ENCODE measurements at places on chromosomes 2 and 18.
A peak's percentile ranks its signal among the peaks of the same experiment; 100 is the strongest.

- DNase-seq, result no peak
These were observed 16.6 kb downstream of the LRP2 start for GRCh38 chr2:169345486-169346437.

DNA sequence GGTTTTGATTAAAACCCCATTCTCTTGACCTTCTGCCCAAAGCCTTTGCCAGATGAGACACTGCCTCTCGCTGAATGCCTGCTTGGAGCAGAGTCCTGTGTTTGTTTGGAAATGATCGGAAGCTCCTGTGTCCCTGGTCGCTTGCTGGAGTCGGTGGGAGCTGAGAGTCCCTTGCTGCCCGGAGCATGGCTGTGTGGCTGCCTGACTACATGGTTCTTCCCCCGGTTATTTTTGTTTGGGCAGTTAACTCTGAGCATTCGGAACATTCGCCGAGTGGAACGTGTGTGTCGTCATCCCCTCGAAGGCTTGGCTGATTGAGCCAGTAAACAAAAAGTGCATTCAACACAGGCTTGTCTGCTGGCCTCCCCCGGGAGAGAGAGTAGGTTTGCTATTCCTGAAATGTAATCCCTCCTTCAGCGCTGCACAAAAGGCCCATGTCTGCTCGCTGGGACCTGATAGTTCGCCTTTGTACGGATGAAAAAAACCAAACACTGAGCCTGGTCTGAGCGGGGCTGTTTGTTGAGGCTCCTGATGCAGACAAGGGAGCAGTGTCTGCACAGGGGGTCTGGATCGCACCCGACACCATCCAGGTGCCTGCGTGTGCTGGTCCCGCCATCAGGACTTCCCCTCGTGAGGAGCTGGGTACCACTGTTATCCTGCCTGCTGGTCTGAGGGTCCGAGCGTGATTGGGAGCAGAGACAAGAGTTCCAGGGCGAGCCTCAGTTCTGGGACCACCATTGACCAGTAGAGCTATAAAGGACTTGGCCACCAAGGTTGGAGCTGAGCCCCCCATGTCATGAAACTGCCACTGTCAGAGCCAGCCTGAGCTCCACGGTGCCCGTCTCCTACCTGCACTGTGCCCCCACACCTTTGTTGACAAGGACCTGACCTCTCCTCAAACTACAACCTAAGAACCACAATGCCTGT lies 83.8 kb downstream of the AGAP1 start:
- DNase-seq, result no peak

- DNase-seq, result no peak
These were observed 601.2 kb upstream of the ZNF804A start for GRCh38 chr2:183996825-183997793.

DNA sequence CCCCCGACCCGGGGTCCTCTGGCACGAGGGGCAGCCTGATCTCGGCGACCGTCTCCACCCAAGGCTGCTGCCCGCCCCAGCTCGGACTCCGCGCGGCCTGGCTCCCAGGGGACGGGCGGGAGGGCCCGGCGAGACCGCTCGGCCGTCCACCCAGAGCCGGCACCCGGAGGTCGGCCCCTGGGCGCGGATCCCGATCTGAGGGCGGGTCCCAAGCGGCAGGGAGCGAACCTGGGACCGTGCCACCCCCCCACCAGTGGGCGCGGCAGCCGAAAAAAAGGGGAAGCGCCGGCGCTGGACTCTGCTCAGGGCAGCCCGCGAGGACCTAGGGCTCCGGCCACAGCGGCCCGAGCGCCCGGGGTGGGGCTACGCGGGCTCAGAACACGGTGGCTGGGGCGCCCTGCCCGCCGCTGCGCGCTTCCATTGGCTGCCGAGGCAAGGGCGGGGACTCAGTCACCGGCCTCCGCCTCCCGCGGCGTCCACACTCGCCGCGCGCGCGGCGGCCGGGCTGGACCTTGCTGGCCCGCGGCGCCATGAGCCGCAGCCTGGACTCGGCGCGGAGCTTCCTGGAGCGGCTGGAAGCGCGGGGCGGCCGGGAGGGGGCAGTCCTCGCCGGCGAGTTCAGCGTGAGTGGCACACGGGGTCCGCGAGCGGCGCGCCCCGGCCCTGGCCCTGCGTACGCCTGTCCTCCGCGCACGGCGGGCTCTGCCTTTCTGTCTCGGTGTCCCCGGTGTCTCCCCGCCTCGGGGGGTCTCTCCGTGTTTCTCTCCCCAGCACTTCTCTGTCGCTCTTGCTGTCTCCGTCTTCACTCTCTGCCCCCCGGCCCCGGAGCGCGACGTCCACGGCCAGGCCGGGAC lies at the start of gene PTPN18:
Gene PTPN18 (plus strand): TSS at position 479 of the 854 bp plus-strand sequence. CDS start 52 bp downstream, at position 531.
- DNase-seq, result no peak

GRCh38 chr2:97907369-97908100 lies 88.2 kb downstream of the TMEM131 start:
- no peak for DNase-seq

GRCh38 chr18:30481871-30482270 lies 560.7 kb downstream of the DSC3 start:
- no peak for DNase-seq

GRCh38 chr2:17245906-17246305 lies 272.3 kb downstream of the RAD51AP2 start:
- DNase-seq, result no peak

- DNase-seq, result no peak
These were observed 14.9 kb downstream of the EMX1 start for GRCh38 chr2:72932045-72932740.

GRCh38 chr18:13051950-13052349 lies 60.8 kb downstream of the CEP192 start:
- DNase-seq, result peak; percentile 76

DNA sequence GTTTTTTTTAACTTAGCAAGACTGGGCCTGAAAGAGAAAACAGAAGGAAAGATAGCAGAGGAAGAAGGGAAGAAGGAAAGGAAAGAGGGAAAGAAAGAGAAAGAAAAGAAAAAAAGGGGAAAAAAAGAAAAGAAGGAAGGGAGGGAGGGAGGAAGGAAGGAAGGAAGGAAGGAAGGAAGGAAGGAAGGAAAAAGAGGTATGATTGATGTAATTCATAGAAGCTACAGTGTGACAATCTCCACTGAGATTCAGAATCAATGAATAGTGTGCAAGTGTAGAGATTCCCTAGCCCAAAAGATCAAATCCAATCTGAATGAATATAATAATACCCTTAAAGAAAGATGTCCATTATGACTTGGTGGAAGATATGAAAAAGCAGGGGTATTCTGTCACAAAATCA lies 126.9 kb upstream of the DNAJC10 start:
- no peak for DNase-seq

GRCh38 chr2:174259981-174260380 lies 11.6 kb upstream of the OLA1 start:
- DNase-seq, result no peak

DNA sequence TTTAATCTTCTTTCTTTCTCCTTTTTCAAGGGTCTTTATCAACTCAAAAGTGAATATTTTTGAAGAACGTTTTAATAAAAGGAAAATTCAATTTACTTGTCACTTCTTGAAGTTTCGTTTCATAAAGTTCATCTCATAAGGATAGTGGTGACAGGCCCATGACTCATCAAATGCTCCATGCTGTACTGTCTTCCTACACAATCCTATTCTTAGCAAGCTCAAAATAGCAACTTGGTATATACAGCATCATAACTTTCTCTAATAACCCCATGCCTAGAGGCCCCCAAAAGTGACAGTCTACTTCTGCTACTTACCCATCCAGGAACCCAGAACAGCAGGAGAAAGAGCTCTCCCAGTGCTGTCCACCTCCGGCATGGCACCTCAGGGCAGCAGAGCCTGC lies 7.7 kb downstream of the FBXO15 start:
- DNase-seq, result no peak

- no peak for DNase-seq
These were observed 111.1 kb downstream of the PXDN start for GRCh38 chr2:1633092-1633671.

DNA sequence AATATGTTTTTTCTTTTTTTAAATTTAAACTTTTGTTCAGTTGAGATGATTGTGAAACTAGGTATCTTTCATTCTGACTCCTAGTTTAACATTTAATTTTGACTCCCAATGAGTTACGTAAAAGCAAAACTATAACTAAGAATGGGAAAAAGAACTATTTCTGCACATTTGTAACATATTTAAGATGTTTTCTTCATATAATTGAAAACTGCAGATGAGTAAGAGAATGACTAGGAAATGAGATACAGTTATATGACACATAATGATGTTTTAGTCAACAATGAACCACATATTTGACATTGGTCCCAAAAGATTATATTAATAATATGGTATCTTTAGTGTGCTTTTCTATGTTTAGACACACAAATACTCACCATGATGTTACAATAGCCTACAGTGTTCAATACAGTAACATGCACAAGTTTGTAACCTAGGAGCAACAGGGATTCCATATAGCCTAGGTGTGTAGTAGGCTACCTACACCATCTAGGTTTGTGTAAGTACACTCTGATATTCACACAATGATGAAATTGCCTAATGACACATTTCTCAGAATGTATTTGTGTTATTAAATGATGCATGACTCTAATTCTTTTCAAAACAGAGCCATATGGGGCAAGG lies 12.6 kb downstream of the ERMN start:
- DNase-seq, result no peak

DNA sequence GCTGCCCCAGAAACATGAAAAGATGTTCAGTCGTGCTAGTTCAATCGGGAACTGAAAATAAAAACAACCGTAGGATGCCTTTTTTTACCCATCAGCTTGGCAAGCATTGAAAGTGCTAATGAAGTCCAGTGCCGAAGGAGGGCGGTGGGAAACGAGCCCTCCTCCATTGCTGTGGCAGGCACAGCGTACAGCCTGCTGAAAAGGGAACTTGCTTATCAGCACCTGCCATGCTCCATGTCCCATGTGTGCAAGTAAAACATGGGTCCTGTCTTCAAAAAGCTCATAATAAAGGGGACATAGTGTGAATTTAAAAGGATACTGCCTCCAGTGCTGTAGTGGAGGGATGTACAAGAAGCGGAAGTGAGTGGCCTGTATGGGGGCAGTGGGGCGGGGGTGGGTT lies 82.4 kb downstream of the ARMC9 start:
- DNase-seq, result no peak

- DNase-seq, result no peak
These were observed 114.5 kb upstream of the FN1 start for GRCh38 chr2:215550331-215550730.

DNA sequence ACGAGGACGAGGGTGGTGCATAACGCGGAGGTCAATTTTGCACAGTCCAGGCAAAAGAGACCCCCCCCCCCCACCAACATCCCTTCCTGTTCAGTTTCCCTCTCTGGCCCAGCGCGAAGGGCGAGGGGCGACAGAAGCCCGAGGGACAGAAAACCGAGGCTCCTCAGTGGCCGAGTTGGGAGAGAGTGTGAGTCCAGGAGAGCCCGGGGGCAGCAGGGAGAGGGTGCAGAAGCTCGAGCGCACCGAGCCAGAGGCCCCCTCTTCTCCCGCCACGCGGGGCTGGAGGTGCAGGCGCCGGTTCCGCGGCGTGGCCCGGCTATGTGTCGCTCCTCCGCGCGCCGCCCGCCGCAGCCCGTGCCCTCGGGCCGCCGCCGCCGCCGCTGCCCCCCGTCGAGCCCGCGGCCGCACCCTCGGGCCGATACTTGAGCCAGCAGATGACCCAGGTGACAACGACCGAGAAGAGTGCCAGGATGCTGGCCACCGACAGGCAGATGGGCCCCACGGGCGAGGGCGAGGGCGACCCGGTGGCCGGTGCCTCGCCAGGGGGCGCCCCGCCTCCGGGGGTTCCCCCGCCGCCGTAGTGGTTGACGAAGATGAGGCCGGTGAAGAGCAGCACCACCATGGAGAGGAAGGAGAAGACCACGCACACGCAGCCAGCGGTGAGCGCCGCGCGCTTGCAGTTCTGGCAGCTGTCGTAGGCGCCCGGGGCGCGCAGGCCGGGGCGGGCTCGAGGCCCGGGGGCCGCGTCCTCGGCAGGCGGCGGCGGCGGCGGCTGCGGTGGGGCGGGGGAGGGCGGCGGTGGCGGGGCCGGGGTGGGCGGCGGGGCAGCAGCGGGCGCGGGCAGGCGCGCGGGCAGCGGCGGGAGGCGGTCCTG lies 20.2 kb upstream of the PAX3 start:
- no peak for DNase-seq

GRCh38 chr18:46220116-46220515 lies 115.9 kb downstream of the HAUS1 start:
- no peak for DNase-seq

Data from KG1 (cell line).